ENCODE measurements at places on chromosomes 6 and 20.

DNA sequence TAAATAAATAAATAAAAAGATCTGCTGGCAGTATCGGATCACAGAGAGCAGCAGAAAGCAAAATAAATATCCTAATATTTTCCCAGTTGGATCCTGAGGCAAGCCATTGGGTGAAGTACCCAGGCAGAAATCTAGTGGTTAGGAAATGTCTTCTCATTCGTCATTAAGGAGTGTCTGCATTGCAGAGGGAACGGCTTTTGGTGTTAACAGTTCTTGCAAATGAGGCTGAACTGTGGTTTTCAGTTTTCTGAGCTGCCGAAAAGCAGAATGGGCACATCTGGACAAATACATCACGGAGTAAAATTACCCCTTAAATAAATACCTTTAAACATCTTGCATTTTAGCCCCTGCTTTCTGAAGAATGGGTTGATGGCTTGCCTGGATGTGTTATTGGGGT is 82.3 kb upstream of the MPC1 start:
- no peak for DNase-seq

DNA sequence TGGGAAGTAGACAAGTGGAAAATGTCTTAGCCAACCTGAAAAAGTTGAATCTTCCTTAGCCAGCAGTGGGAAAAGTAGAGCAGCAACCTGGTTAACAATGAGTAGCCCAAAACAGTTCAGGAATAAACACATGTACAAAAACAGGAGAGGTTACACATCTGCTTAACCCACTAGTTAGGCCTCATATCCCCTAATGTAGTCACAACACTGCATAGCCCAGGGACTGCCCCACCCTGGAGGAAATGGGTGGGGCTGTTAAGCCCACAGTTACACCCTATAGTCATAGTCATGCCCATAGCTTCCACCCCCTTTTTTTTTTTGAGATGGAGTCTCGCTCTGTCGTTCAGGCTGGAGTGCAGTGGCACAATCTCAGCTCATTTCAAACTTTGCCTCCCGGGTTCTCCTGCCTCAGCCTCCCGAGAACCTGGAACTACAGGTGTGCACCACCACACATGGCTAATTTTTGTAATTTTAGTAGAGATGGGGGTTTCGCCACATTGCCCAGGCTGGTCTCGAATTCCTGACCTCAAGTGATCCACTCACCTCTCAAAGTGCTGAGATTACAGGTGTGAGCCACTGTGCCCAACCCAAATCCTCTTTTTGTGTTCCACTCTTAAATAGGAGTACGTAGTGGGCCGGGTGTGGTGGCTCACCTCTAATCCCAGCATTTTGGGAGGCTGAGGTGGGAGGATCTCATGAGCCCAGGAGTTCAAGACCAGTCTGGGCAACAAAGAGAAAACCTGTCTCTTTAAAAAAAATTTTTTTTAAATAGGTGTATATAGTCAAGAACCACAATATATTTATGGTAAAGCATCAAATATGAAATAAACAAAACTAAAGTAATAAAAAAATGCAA is 24.5 kb downstream of the ILRUN start:
- DNase-seq, result no peak

DNA sequence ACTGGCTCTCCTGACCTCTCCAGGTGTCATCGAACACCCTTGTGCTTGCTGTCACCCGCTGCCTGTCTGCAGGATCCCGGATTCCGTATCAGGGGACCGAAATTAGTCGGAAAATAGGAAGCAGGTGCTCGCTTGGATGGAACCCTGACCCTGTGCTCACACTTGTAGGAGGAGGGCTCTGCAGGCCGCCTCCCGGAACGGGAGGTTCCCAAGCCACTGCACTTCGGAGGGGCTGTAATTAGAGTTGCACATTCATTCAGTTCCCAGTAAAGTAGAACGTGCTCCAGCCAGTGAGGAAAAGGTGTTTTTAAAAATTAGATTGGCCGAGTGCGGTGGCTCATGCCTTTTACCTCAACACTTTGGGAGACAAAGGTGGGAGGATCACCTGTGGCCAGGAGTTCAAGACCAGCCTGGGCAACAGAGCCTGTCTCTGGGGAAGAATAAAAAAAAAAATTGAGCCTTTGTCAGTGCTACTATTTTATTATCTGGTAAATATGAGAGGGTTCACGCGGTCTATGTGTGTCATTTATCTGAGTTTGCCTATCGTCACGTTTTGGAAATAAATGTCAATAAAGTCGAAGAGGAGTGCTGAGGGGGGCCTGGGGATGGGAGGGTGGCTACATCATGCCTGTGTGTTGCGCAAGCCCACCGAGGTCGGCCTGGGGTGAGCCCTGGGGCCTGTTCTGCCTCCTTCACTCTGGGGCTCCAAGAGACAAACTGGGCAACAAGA is 1.5 kb upstream of the GMEB2 start:
- DNase-seq, result peak; percentile 70

DNA sequence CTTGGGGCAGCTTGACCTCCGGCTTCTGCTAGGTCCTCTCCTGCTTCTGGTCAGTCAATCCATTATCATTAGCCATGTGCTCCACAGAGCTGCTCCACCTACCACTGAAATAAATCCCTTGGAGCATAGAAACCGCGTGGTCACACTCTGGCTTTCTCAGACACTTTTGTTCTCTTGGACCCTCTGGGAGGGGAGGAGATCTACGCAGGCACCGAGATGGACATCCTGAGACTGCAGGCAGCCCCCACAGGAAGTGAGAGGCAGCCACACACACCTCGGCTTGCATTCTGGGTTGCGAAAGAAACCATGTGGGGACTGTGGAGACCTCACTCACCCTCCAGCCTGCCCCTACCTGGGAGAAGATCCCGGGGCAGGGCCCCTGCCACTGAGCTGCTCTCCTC is 79.5 kb downstream of the FYN start:
- DNase-seq, result no peak

DNA sequence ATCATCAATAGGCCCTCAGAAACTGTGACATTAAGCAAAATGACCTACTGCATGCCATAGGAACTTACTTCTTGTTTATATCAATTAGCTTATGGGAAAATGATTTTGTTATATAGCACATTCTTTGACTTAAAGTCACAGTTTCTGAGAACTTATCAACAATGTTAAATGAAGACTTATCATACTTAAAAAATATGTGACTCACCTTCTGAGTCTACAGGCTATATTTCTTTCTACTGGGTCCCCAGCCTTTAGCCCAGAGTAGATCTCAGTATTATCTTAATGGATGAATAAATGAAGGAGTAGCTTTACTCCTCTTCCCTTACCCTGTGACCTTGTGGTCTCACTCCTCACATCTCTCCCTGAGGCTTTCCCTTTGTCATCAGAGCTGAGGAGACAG is 180.2 kb downstream of the MAFB start:
- DNase-seq, result no peak

DNA sequence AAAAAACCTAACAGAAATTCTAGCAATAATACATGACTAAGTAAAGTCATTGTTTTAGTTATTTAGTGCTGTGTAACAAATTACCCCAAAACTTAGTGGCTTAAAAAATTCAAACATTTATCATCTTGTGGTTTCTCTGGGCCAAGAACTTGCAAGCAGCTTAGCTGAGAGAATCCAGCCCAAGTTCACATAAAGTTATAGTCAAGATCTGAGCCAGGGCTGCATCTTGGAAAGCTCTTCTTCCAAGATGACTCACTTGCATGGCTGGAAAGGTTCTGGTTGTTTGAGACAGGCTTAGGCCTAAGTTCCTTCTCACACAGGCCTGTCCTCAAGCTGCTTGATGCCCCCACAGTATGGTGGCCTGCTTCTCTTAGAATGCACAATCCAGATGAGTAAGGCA is 217.8 kb upstream of the TSHZ2 start:
- no peak for DNase-seq

DNA sequence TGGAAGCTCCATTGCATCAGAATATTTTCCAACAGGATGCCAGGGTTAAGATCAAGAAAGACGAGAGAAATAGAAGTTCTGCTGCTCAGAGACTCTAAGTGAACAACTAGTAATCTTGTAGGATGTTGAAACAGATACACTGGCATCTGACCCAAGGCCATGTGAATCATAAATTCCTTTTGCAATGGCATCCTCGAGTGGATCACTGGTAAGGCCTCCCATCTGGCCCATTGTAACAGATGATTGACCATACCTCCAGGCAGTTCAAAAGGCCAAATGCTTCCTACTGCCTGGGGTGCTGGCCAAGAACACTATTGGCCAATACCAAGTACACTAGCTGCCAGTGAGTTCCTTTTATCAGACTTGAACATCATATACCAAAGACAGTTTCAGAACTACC is 9.9 kb upstream of the SLC17A3 start:
- DNase-seq, result no peak

DNA sequence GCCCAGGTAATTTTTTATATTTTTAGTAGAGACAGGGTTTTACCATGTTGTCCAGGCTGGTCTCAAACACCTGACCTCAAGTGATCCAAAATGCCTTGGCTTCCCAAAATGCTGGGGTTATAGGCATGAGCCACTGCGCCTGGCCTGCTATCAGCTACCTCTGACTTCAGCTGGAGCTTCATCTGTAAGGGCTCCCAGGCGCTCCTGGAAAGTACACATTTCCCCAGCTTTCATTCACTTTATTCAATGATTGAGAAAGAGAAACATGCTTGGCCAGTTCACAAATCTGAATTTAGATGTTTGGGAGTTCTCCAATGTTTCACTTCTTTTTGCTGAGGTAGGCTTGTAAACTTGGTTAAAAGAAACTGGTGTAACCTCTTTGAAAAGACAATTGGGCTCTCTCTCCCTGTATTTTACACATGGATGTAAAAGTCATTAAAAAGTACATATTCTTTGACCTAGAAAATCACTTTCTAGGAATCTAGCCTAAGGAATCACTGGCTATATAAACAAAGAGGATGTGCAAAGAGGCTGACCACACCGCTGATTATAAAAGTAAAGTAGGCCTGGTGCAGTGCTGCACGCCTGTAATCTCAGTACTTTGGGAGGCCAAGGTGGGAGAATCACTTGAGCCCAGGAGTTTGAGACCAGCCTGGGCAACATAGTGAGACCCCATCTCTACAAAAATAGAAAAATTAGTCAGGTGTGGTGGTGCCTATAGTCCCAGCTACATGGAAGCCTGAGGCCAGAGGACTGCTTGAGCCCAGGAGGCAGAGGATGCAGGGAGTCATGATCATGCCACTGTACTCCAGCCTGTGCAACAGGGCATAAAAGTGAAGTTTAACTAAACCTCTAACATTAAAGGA is 128.9 kb downstream of the BACH2 start:
- no peak for DNase-seq

- DNase-seq, result no peak
Observed at GRCh38 chr6:20208687-20209378, 3.4 kb downstream of the MBOAT1 start.

- peak; percentile 96 for DNase-seq
Observed at GRCh38 chr6:159953091-159953601, 15.7 kb upstream of the IGF2R start.

DNA sequence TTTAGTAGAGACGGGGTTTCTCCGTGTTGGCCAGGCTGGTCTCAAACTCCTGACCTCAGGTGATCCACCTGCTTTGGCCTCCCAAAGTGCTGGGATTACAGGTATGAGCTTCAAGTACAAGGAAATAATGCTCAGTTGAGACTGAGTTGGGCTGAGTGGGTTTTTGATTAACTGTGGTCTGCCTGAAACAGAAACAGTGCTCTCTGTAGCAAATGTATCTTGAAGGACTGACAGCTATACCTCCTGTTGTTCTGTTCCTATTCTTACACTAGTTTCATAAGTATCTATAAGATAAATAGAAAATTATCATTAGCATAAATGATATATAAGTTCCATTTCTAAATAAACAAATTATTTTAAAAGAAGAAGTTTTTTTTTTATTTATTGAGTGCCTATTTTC is 142.8 kb upstream of the PTPRK start:
- no peak for DNase-seq

DNA sequence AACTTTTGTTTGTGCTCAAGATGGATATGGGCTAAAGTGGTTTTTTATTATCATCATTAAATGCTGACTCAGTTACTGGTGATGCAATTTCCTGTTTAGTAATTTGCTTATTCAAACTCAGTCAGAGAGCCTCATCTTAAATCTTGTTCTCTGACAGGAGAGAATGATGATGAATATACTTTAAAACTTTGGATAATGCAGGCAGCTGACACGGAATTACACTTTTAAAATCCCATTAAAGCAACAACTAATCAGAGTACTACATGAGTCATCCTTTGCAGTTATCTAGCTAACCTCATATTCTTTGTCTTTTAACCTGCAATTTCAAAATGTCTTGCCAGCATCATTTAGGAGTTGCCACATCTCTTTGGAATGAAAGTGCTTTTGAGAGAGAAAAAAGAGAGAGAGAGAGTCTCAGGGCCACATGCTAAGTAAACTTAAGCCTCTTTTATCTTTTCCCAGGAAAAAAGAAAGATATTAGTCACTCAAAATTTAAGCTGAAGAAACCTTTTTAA is 9.2 kb upstream of the C6orf141 start:
- peak; percentile 98 for DNase-seq

GRCh38 chr20:52539891-52540290 is 348.3 kb upstream of the ZFP64 start:
- DNase-seq, result no peak

DNA sequence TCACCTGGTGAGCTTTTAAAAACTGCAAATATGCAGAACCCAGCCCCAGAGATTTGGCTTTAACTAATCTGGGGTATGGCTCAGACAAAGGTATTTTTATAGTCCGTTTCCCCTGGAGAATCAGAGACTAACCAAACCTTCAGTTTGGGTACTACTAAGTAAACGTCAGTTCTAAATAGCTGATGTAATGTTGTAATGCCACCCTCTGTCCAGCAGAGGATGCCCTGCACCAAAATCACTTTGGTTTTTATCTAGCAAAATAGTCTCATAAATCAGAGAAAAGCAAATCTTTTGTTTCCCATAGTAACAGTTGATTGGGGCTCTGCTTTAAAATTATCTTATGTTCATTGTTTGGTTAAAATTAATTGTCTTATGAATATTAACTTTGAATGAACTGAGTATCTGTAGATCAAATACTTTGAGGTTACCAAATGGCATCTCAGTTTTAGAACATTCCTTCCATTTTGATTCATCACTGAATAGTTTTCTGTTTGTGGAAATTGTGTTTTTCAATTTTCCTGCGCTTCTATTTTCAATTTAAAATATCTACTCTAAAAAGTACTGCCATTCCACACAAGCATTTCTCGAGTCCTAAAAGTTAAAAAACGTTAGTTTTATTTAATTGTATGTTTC is 278.3 kb upstream of the PLCB4 start:
- peak; percentile 39 for DNase-seq

DNA sequence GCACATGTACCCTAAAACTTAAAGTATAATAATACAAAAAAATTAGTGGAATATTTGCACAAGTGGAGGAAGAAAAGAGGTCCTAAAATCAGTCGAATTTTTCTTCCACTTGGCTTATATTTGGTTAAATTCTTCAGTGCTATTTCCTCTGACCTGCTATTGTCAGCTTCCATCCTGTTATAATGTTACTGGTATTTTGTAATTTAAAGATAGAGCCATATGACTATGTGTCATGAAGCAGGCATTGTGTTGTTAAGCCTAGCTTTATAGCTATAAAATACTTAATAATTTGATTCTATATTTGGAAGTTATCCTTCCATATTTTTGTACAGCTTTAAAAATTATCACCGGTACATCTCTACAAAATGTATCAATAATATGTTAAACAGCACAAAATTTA is 455.9 kb upstream of the MARCKS start:
- DNase-seq, result no peak

Data from SK-N-MC (cell line).